ENCODE measurements at places on chromosomes 2 and 18.
A peak's percentile ranks its signal among the peaks of the same experiment; 100 is the strongest.

GRCh38 chr2:120373424-120373823 lies 27.5 kb downstream of the INHBB start:
- no peak for DNase-seq

- no peak for DNase-seq
These were observed 411.0 kb downstream of the TMEM182 start for GRCh38 chr2:103172821-103173220.

DNA sequence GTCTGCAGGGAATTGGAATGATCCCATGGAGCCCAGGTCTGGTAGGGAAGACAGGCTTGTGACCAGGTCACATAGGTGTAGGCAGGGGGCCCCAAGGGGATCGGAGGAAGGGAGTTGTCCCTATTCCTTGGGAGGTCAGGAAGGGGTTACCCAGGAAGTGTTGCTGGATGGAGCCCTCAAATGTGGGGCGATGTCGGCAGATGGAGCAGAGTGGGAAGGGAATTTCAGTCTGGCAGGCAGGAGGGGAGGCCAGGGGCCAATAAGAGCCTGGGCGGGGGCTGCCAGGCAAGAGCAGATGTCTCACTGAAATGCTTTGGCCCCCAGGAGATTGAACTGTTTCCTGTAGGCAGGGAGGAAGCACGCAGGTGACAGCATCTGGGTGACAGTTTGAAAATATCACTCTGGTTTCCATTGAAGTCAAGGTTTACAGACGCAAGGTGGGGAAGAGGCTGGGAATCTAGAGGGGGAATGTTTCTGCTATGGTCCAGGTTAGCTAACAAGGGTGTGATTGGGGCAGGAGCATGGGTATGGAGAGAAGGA lies 81.5 kb upstream of the SMAD2 start:
- DNase-seq, result no peak

DNA sequence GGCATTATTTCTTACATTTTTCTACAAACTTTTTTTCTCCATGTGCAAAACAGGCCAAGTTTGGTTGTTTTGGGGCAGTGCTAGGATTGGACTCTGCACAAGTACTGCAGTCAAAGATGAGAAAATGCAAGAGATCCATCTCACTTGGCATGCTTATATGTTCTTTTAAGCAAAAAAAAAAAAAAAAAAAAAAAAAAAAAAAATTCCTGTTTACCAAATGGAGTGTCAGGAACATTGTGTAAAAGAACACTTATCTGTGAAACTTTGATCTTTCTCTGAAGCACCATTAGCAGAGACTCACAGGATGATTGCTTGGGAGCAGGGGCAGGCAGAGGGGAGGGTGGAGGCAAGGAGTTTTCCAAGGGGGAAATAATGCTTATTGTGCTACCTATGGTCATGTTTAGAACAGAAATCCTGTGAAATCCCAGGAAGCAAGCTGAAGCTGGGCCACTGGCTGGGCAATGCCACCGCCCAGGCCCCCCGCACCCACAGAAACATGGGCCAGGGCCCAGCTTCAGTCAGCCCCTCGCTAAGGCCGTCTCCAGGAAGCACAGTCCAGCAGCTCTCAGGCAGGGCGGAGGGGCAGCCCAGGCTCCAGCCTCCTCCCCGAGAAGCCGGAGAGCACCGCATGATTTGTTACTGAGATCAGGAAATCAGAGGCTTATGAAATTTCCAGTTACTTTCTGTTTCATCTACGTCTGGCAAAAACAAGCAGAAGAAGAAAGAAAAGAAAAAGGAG lies 229.4 kb downstream of the ZNF516 start:
- DNase-seq, result peak; percentile 25

GRCh38 chr2:207437524-207438143 lies 92.1 kb upstream of the CREB1 start:
- DNase-seq, result no peak

DNA sequence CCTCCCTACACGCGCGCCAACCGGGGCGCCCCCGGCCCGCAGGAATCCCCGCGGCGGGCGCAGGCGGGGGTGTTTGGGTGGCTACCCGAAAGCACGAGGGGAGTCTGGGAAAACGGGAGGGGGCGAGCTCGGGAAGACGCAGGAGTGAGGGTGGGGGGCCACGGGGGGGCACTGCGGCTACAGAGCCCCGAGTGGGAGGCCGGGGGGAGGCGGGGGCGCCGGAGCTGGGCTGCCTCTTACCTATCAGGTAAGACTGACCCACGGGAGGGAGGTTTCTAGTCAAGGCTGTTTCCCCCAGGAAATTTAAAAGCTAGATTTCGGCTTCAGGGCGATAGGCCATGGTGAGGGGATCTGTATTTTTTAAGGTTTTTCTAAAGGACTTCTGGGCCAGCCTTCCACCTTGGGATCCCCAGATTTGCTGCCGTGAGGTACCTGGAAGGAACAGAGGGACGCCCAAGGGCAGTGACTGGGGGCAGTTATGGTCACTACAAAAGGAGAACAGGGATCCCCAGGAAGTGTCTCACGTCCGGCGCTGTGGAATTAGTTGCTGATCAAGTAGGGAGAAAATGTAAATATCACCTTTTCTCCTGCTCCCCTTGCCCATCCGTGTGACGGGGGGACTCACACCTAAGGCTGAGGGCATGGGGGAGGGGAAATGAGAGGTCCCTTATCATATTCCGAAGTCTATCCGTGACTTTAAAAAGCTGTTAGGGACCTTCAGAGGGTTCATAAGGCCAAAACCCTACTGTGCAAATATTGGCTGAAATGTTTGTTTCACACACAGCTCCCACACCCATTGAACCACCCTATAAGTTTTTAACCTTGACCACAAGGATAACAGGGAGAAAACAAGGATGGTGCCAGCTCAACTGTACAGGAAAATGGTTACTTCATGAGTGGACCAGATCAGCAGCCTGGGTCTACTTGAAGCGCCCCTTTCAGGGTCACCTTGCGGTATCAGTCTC lies 638 bp upstream of the IRS1 start:
- no peak for DNase-seq

DNA sequence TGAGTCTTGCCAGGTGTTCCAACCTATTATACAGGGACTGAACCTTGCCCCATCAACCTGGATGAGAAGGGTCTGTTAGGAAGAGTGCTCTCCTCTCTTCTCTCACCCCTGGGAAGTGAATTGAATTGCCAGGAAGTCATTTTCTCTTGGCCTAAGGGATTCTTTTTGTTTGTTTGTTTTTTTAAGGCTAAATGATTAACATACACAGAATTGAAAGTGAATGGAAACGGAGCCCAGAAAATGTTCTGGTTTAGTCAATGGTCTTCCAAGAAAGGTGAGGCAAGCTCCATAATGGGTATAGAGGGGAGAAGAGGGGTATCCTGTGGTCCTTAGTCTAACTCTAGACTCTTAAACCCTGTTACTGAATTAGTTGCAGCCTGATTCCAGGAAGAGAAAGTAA lies 189.1 kb downstream of the FSHR start:
- DNase-seq, result no peak
